NCI-H82 (cell line): ENCODE measurements at places on chromosomes 12 and 14.

GRCh38 chr14:24565766-24566165 lies 10.3 kb downstream of the CTSG start:
- no peak for DNase-seq

DNA sequence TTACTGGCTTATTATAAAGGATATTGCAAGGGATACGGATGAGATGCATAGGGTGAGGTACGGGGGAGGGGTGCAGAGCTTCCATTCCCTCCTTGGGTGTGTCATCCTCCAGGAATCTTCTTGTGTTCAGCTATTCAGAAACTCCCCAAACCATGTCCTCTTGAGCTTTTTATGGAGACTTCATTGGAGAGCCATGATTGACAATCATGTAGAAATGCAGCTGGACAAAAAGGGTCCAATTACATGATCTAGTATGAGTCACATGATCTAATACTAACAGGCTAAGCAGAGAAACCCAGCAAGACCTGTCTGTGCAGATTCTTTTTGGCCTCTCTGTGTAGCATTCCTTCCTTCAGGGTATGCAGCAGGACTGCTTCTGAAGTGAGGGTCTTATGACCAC lies 23.9 kb upstream of the FLVCR2 start:
- DNase-seq = no peak

DNA sequence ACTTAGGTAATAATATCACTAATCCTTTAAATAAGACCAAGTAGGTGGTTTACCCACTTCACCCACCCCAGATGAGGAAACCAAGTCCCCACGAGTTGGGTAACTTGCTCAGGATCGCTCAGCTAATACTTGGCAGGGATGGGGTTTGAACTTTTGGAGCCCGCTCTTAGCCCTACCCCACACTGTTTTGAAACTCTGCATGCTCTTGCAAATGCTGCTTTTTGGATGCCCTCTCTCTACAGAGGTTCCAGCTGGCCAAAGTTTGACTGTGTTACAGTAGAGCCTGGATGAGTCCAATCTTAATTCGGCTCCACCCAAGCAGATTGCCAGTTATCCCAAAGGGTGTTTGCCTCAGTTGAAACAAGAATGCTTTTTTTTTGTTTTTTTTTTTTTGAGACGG lies 6.8 kb downstream of the PLEKHG3 start:
- no peak for DNase-seq

- peak; percentile 60 for DNase-seq
These were observed 48.8 kb downstream of the LRCOL1 start for GRCh38 chr12:132561427-132562156.

DNA sequence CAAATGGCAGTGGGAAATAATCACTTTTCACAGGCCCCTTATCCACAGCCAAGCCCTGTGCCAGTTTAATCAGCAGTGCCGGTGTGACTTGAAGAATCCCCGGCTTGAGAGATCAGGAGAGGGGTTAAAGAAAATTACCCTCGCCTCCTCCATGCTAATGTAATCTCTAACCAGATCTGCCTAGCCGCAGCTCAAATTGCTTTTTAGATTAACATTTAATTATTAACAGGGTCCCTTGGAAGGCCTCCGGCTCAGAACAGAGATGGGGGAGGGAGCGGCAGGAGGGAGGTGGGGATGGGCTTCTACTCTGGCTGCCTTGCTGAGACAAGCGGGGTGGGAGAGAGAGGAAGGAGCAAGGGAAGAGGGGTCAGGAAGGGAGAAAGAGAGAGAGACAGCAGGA lies 24.0 kb downstream of the FAM222A start:
- peak; percentile 96 for DNase-seq

DNA sequence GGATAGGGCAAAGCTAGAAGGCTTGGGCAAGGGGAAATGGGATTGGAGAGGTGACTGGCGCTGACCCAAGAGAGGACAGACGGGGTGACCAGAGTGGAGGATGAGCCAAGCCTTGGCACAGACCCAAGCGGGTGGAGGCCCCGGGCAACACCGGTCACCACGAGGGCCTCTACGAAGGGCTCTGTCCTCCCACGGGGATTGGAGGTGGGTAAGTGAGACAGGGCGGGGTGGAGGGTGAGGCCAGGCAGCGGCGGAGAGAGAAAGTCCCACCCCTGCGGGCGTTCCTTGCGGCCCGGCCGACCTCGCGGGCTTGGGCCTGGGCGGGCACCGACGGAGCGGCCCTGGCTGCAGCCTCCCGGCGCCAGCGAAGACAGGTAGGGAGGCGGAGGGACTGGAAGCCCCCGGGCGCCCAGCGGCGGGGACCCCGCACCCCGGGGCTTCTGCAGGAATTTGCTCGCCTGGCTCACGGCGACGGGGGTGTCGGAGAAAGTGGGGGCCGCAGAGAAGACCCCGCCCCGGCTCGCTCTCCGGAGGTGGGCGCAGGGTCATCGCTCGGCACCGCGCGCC lies at the start of gene PAPLN:
Gene PAPLN, plus strand, starts transcription at position 288 of the 567 bp plus-strand sequence. CDS start 2,273 bp downstream, outside the sequence.
- peak; percentile 63 for DNase-seq

DNA sequence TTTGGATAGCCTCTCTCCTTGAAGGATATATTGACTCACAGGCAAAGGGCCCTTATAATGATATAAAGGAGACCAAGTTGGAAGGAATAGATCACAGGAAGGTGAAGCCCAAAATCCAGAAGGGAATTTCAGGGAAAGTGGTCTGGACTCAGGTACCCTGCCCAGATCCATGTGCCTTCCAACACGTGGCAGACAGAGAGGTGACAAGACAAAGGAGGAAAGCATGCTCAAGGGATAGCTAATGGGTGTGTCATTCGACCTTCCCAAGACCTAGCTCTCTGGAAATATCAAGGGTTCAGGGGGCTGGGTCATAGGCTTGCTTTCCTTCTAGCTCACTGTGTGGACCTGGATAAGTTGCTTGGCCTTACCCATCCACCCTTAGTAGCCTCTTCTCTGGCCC lies 214.3 kb downstream of the ZFP36L1 start:
- DNase-seq = no peak

- no peak for DNase-seq
These were observed 1.0 kb upstream of the ITPK1 start for GRCh38 chr14:93116676-93117200.

DNA sequence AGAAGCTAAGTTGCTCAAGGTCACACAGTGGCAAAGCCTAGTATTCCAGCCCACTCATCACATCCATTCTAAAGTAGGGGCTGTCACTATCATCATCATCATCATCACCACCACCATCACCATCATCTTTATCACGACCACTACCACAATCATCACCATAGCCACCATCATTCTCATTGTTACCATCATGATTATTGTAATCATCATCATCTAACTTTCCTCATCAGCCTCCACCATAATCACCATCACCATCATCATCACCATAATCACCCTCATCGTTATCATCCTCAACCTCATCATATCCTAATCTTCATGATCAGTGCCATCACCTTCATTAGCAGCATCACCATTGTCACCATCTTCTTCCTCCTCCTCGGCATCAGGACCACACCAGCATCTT lies 48.7 kb downstream of the NOS1 start:
- no peak for DNase-seq

DNA sequence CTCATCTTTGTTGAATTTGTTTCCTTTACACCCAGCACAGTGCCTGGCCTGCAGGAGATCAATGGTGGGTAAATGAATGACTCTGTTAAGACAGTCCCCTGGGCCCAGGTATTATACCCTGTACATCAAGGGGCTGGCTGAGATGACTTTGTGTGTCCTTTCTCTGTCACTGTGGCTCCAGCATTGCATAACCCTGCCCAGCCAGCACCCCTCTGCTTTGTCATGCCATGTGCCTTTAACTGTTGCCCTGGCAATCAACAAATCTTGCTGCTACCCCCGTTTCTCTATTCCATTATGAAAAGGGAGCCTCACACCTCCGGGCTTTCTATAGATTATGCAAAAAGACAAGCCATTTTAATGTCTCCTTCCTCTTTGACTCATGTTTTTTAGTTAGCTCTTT lies 7.6 kb upstream of the FLVCR2 start:
- DNase-seq = no peak

DNA sequence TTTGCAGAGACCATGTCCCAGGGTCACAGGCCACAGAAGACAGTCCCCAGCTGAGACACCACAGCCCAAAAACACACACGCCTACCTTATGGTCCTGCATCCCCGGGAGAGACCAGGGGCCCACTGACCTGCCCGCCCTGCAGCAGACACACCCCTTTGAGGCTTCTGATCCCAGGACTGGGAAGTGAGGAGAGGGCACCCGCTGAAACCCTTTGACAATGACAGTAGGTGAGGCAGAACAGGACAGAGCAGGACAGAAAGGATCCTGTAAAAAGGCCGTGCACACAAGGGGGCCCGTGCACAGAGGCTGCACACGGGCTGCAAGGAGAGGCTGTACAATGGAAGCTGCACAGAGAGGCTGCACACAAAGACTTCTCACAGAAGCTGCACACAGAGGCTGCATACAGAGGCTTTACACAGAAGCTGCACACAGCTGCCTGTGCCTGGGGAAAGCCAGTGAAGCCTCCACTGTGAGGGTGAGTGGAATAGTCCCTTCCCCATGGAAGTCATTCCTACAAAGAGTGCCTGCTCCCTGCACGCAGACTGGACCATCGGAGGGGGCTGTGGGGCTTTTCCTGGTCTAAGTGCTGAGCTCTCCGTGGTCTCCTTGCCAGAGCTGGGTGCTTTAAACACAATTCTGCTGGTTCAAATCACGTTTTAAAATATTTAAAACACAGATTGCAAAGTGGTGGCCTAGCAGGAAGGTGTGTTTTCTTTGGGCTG lies 16.6 kb upstream of the SFSWAP start:
- no peak for DNase-seq

DNA sequence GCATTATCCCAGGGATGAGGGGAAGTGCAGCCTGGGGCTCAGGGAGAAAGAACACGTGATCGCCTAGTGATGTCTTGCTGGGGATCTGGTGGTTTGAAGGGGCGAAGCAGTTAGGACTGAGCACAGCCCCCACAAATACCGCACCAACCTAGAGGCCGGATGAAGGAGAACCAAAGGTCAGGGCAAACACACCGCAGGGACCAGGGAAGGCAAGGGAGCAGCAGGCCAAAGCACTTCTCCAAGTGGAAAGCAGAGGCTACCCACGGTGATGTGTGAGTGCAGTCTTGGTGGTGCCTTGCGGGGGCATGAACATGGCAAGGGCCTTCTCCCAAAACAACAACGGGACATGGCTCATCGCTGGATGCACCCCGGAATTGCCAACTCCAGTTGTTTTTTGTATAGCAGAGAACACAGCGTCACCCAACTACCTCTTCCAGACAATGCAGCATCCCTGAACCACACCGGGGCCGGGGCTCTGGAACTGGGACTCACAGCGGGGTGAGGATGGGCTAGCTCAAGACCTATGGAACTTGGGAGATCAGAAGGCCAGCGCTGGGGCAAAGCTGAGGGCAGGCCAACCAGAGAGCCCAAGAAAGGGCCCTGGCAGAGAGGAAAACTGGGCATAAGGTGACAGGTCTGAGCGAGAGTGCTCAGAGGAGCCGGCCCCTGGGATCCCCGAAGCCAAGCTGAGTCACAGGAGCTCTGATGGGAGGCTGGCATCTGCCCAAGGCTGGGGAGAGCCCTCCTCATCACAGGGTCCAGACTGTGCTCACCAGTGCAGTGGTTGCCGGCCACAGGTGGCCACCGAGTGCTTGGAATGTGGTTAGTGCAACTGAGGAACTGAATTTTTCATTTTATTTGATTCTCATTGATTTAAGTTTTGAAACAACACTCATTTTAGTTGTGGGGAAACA lies 11.1 kb downstream of the GALNT16 start:
- DNase-seq = no peak

GRCh38 chr12:81726634-81727033 lies 32.5 kb downstream of the PPFIA2 start:
- peak; percentile 12 for DNase-seq

- DNase-seq = no peak
These were observed 19.7 kb downstream of the SYCP3 start for GRCh38 chr12:101719566-101719965.

DNA sequence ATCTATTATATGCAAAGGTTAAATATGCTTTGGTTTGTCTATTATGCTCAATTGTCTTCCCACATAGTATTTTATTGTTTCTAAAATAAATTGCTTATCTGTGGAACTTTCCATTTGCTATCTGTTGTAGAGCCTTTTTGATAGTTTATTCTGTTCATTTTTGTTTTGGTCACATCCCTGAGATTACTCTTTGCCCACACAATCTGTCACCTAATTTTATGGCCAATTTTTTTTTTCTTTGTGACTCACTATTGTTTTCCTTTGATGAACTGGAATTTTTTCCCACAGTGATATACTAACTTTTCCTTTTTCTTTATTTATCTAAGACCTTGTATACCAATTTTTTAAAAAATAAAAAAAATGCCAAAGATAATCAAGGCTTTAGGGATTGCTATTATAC lies 61.1 kb downstream of the RASSF9 start:
- DNase-seq = no peak

- no peak for DNase-seq
These were observed 64.6 kb downstream of the EP400 start for GRCh38 chr12:132014092-132014914.

DNA sequence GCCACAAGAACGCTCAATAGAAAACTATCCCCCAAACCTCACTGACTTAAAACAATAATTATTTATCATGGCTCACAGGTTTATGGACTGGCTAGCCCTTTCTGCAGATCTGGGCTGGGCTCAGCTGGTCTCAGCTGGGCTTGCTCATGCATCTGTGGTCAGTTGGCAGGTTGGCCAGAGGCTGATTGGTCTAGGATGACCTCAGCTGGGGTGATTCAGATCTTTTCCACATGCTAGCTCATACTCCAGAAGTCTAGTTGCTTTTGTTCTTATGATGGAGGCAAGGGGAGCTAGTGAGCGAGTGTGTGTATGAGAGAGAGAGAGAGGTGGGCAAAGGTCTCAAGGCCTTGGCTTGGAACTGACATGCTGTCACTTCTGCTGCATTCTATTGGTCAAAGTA lies 181.2 kb upstream of the NRXN3 start:
- no peak for DNase-seq

DNA sequence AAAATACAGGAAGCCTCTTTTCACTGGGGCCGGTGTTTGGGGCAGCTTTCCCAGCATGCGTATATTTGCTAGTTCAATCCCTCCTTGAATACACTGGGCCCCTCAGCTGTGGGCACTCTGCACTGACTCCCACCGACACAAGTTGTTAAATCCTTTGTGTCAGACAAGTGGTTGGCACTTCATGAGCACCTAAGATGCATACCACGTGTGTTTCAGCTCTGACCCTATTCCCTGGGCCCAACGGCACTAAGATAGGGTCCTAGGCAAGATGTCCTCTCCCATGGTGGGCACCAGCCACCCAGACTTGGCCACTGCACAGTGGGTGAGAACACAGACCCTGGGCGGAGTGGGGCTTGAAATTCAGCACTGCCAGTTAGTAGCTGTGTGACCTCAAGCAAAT lies 173.8 kb downstream of the BCL11B start:
- no peak for DNase-seq

DNA sequence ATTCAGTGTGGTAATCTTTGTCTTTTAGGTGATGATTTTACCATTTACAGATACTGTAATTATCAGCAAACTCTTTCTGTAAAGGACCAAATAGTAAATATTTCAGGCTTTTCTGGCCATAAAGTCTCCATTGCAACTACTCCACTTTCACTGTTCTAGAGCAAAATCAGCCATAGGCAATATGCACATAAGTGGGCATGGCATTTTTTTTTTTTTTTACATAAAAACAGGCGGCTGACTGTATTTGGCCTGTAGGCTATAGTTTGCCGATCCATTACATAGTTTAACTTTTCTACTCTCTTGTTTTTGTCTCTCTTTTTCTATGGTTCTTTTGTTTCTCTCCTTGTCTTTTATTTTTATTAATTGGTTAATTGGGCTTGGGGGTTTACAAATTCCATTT lies 39.4 kb downstream of the RPH3A start:
- no peak for DNase-seq
